ENCODE measurements at places on chromosomes 12 and 14.

GRCh38 chr12:58087423-58088127, 146.2 kb downstream of the ATP23 start:
- no peak for DNase-seq

- no peak for DNase-seq
Observed at GRCh38 chr12:129162805-129163204, 309.5 kb downstream of the GLT1D1 start.

DNA sequence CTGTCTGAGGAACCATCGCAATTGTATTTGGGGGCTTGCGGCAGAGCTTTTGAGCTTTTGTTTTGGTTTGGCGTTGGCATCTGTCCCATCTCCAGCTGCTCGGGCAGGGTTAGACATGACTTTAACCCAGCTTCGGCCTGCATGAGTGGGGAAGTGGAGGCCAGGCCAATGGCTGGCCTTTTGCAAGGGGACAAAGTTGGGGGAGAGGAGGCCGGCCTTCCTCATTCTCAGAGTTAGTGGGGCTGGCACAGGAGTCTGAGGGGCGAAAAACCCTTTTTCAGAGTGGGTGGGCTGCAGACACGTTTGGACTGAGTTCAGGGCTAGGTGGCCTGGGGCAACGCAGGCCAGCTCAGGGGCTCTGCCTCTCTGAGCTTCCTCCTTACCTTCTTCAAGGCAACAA, 5.2 kb downstream of the KRT82 start:
- DNase-seq: no peak

- DNase-seq: no peak
Observed at GRCh38 chr12:63068857-63069442, 82.1 kb downstream of the AVPR1A start.

GRCh38 chr14:50766338-50766886, 64.5 kb downstream of the NIN start:
- no peak for DNase-seq

DNA sequence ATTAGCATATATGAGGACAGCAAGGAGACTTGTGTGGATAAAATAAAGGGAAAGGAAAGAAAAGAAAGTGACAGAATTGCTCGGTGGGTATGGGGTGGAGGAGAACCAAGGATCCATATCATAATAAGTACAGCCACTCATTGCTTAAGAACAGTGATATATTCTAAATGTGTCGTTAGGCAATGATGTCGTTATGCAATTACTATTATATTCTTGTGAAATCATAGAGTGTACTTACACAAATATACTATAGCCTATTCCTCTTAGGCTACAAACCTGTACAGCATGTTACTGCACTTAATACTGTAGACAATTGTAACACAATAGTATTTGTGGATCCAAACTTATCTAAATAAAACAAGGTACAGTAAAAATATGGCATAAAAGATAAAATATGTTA, 271.1 kb downstream of the CCER1 start:
- no peak for DNase-seq

- no peak for DNase-seq
Observed at GRCh38 chr14:74401504-74402241, 24.3 kb downstream of the SYNDIG1L start.

DNA sequence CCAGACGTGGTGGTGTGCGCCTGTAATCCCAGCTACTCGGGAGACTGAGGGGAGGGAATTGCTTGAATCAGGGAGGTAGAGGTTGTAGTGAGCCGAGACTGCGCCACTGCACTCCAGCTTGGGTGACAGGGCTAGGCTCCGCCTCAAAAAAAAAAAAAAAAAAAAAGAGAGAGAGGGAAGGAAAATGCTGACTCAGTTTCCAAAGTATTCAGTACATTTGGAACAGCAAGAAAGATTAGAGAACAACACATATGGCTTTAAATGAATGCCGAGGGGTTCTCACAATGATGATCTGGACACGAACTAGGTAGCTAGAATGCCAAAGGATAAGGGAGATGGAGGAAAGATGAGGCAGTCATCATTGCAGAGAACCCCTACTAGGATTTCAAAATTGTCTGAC, 97.4 kb downstream of the NAV3 start:
- no peak for DNase-seq

DNA sequence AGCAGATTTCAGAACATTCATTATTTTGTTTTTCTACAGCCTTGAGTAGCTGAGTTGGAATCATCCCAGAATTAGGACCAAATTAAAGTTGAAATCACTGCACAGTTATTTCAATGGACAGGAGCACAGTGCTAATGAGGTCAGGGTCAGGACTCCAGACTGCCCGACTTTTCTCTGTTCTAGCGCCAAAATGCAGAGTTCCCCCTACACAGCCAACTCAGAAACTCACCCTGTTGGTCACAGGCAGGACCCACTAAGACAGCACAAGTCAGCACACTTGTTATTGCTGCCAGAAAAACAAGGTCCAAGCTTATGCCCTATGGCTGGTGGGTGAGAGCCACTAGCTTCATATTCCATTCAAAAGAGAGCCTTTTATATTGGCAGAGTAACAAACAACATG, 198.1 kb upstream of the KRR1 start:
- no peak for DNase-seq

All from iPS DF 19.7 (cell line).